ENCODE measurements at places on chromosomes 5 and 9.

- no peak for DNase-seq
Measured at GRCh38 chr5:43548358-43548757, 8.5 kb downstream of the PAIP1 start.

- DNase-seq = no peak
Measured at GRCh38 chr5:65050140-65050539, 281.4 kb downstream of the CWC27 start.

GRCh38 chr5:172492097-172492840 lies 37.9 kb upstream of the SH3PXD2B start:
- no peak for DNase-seq

DNA sequence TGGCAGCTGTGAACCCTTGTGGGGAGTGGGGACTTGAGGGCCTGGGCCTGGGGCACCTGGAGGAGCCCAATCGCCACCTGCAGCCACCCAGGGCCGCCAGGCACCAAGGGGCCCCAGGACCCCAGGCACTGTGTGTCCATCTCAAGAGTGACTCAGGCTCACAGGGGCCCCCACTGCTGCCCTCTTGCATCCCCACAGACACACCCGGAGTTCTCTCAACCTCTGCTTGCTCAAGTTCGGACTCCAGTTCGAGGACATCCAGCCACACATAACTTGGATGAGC lies 51.9 kb downstream of the MRPL36 start:
- DNase-seq = no peak

DNA sequence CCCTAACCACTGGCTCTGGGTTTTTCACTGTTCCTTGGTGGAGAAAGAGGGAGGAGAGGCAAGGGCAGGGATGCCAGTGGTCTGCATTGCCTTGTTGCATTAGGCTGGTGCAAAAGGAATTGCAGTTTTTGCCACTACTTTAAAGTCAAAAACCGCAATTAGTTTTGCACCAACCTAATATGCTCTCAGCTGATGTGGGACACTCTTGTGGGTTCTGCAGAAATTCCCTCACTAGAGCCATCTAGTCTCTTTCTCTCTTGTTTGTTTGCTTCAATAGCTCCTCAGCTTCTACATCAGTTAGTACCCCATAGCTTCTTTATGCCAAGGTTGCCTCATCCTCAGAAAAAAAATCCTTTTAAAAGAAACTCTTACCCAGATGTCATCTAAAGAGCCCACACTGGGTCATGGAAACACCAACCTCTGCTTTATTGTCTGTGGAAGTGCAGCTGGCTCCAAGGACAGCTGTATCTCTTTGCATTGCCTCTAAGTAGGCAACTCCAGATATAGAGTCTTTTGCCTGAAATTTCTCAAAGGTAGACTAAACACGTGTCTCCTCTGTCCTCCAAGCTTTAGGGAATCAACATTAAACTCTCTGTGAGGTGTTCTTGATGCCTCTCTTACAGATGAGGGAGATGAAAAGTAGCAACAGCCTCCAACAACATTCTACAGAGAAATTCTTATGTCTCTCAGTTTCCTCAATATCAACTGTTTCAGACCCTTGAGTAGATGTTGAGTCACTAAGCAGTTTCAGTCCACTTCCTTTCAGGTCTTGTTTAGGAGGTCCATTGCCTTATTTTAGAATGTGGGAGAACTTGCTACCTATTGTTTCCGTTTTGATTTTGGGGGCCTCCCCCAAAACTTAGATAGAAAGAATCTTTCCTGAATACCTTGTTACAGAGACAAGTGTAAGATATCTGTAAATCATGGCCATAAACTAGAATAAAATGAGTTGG lies 84.9 kb upstream of the MEF2C start:
- no peak for DNase-seq

Data from activated CD4-positive, CD25-positive, alpha-beta regulatory T cell (primary cell).